ENCODE measurements at places on chromosomes 2 and 18.

DNA sequence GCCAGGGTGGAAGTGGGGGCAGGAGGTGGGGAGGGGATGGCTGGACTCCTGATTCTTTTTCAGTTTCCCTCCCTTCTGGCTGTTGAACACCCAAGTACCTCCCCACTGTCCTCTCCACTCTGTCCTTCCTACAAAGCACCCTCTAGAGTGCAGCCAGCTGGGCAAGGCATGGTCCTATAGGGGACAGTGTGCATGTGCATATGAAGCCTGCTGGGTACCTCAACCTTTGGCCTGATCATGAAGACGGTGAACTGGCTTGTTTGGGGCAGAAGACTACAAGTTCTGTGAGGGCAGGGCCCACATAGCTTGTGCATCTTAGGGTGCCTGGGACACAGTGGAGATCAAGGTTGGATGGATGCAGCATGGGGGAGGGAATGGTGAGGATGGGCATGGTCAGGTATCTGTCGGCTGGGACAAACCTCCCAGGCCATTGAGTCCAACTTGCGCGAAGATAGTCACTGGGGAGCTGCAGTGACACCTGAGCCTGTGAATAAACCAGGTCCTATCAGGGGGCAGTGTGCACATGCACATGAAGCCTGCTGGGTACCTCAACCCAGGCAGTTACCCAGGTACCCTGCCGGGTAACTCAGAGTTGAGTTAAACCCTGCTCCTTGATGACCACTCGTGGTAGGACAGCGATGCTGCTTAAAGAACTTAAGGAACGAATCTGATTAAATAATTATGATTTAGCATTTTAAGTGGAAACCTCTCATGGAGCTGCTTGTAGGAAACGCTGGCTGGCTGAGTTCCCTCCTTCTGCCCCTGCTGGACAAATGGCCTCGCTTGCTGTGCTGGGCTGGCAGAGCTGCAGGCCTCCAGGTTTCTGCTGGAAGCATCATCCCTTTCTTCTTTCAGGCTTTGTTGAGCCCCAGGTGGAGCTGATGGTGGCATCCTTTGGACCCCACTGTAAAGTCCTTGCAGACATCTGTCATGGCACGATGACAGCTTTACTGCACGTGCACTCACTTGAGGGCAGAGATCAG, 84.0 kb downstream of the POLR1A start:
- no peak for DNase-seq

DNA sequence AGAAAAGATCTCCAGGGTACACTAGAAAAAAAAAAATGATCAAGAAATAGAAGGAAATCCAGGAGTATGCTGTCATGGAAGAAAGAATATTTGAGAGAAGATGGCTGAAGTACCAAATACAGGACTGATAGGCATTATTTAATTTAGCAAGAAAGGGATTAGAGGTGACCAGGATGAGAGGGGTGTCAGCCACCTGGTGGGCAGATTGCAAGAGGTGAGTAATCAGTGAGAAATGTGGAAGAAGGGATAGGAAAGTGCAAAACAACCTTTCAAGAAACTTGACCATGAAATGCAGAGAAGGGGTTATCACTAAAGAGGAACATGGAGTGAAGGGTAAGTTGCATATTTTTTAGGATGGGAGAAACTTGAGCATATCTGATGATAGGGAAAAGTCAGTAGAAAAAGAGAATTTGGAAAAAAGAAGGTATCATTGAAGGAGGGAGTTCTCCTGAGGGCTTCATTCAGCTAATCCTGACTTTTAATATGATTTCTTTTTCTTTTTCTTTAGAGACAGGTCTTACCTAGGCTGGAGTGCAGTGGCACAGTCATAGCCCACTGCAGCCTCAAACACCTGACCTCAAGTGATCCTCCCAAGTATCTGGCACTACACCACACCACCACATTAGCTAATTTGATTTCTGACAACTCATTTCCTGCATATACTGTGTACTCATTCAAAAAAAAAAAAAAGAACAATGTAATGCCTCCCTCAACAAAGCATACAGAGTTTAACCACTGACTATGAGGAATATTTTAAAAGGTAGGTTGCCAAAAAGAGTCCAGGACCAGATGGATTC, 101.3 kb downstream of the LRP2 start:
- DNase-seq: no peak

- no peak for DNase-seq
Measured at GRCh38 chr18:76672627-76673026, 149.7 kb upstream of the ZNF236 start.

- DNase-seq: no peak
Measured at GRCh38 chr2:25570161-25570845, 103.1 kb downstream of the DTNB start.

DNA sequence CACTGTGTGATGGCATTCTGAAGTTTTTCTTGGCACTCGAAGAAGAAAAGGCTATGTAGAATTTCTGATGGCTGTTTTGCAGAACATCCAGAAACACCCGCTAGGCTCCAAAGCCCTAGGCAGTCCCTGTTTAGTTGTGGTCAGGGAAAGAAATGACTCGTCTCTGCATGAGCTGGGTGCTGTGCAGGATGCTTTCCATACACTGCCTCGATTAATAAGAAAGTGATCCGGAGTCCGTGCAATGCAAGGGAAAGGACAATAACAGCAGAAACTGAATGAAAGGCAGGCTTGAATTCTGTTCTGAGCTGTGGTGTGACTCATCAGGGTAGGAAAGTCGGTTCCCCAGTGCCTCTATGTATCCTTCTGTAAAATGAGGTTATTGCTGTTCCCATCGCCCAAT, 18.7 kb downstream of the MAPRE3 start:
- DNase-seq: no peak

DNA sequence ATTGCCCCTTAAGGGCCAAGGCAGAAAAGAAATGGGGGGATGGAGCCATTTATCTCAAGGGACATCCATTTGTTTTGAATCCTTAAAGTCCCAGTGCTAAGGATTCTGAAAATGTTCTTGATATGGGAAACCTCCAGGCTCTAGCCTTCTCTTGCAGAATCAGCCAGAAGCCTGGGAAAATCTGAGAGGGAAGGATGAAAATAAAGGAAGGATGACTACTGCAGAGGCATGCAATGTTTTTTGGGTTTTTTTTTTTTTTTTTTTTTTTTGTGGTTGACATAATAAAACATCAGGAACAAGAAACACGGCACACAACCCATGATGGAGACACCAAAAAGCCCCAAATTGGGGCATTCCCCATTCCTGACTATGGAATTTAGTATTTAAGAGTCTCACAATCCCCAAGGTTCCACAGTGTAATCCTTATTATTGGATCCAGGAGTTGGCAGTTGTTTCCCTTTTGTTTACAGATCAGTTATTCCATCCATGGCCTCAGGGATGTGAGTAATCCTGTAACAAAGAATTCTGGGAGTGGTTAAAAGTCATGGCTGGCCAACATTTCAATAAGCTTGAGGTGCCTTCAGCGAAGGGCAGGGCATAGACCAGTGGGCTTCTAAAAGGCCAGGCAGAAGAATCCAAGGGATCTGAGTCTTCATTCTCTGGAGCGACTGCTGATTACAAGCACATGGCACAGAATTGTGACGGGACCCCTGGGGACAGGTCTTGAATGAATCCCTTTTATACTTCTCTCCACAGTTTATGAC, 337.5 kb downstream of the GULP1 start:
- no peak for DNase-seq

GRCh38 chr2:15191789-15192188, 369.3 kb downstream of the NBAS start:
- no peak for DNase-seq

GRCh38 chr2:64434039-64434657, 19.8 kb upstream of the LGALSL start:
- DNase-seq: no peak

GRCh38 chr2:69250981-69251380, 136.0 kb downstream of the GFPT1 start:
- no peak for DNase-seq

DNA sequence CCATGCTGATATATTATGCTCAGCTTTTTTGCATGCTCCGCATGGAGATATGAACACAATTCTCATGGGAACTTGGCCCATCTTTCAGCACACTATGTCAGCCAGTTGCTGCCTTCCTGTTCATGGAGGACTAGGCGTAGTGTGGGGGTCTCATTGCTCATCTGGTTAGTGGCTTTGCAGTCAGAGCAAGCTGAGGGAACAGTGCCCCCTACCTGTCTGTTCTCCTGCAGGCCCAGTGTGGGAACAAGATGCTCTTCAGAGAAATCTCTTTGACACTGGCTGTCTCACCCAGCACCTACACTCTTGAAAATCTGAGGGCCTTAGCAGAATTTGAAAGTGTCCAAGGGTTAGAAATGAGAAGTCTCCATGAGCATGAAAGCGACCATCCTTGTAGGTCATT, 47.1 kb downstream of the SPTBN1 start:
- no peak for DNase-seq

GRCh38 chr2:150630587-150631235, 143.2 kb upstream of the RND3 start:
- no peak for DNase-seq

DNA sequence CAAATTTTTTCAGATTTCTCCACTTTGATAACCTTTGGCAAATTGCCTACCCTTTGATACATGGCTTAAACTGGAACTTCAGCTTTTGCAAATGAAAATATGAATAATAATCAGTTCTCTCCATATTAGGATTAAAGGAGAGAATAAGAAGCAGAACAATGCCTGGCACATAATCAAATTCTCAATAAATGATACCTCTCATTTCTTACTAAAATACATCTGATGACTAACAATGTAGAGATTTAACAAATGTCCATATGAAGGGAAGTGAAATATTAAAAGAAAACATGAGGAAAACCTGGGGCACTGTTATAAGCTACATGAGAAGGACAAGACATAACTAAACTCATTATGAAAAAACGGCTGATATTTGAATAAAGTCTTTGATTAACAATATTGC, 1103.6 kb downstream of the LRP1B start:
- no peak for DNase-seq

DNA sequence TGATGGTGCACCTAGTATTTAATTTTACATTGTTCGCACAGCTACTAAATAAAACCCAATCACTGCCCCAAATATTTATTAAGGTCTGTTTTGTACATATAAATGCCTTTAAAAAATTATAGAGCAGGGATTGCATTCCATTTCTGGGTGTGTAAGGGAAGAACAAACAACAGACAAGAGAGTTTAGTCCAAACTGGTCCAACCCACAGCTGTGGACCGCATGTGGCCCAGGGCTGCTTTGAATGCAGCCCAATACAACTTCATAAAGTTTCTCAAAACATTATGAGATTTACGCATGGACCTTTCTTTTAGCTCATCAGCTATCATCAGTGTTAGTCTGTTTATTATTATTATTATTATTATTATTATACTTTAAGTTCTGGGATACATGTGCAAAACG, 114.8 kb upstream of the LRATD1 start:
- no peak for DNase-seq

- no peak for DNase-seq
Measured at GRCh38 chr18:64127172-64127571, 21.7 kb downstream of the LINC00305 start.

- DNase-seq: no peak
Measured at GRCh38 chr2:97994476-97994875, 1.3 kb downstream of the TMEM131 start.

GRCh38 chr2:209671020-209671680, 100.5 kb upstream of the UNC80 start:
- no peak for DNase-seq

- no peak for DNase-seq
Measured at GRCh38 chr2:236155406-236155805, 12.8 kb downstream of the GBX2 start.

- DNase-seq: no peak
Measured at GRCh38 chr2:159468257-159468656, 148.1 kb downstream of the BAZ2B start.

DNA sequence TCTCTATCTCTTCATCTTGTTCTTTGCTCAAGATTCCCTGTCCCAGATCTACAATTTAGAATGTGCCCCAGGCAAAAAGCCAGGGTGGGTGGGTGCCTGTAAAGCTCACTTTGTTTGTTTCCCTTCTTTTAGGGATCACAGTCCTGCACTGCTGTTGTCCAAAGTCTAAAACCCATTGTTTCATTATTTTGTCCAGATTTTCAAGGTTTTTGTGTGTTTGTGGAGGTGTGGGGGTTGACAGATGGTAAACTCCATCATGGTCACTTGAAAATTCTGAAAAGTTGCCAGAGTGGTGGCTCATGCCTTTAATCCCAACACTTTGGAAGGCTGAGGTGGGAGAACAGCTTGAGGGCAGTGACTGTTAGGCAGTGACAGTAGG, 41.5 kb downstream of the YES1 start:
- DNase-seq: no peak

- DNase-seq: no peak
Measured at GRCh38 chr2:20542746-20543468, 96.0 kb downstream of the RHOB start.

DNA sequence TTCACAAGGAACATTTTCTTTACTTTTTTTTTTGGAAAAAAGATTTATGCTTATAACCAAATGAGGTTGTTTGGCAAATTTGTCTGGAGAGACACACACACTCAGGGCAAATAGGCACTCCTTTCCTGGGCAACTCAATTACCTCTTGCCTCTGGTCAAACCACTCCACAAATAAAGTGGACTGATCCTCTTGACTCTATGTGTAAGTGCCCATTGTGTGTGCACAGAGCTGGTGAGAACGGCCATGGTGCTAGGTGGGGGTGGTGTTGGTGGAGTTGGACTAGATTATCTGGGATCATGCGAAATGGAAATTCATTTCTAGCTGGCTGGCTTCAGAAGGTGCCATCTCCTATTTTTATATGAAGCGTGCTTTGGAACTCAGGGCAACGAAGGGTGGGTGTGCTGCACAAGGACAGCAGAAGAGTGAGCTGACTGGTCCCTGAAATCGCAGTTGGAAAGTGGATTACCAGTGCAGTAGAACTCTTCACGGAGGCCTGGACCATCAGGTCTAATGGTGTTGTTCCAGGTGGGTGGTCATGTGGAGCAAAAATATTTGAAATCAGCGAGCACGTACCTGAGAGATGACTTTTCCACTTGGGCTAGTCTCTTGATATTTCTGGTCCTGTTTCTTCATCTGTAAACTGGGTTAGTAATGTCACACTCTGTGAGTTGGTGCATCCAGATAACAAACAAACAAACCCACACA, 149.9 kb downstream of the RPIA start:
- no peak for DNase-seq

GRCh38 chr2:9445089-9445488, 21.6 kb downstream of the CPSF3 start:
- DNase-seq: no peak

GRCh38 chr2:234694244-234695013, 197.5 kb upstream of the ARL4C start:
- no peak for DNase-seq

DNA sequence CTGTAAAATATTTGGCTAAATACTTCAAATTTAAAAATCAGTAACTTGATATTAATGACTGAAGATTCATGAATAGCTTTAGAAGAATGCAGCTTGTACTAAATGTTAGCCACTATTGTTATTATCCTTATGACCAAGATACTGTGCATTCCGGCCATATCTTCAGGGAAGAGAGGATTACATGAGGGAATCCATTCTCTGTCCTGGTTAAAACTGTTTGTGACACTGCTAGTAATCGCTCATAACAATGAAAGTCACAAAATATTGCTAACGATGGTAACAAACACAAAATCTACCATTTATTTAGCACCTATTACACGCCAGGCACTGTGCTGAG, 217.7 kb downstream of the PRKCE start:
- no peak for DNase-seq

GRCh38 chr2:22375096-22375495, 1009.9 kb upstream of the KLHL29 start:
- DNase-seq: no peak

- DNase-seq: no peak
Measured at GRCh38 chr2:43057742-43058725, 168.4 kb downstream of the ZFP36L2 start.

Data from stimulated activated CD4-positive, alpha-beta T cell treated with anti-CD3 and anti-CD28 coated beads, TNF-alpha, amount 100 ng/mL, for 24 hours (primary cell).